Stimulated activated CD4-positive, alpha-beta T cell treated with anti-CD3 and anti-CD28 coated beads, TNF-alpha, amount 100 ng/mL, for 24 hours (primary cell): ENCODE measurements at places on chromosomes 4 and X.

DNA sequence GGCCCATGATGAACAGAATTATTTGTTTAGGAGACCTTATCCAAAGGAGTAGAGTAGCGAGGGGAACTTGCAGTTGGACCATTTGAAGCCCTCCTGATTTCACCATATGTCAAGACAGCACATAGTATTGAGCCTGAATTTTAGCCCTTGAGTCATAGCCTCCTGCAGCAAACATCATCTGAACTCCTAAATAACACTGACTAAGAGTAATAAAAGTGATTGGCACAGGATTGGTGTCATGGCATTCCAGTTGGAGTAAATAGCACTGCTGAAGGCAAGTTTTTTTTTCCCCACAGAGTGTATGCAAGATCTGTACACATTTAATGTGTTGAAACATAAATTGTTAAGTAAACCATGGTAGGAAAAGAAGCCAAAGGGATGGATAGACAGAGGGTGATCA lies 89.0 kb downstream of the COMMD8 start:
- DNase-seq = no peak

DNA sequence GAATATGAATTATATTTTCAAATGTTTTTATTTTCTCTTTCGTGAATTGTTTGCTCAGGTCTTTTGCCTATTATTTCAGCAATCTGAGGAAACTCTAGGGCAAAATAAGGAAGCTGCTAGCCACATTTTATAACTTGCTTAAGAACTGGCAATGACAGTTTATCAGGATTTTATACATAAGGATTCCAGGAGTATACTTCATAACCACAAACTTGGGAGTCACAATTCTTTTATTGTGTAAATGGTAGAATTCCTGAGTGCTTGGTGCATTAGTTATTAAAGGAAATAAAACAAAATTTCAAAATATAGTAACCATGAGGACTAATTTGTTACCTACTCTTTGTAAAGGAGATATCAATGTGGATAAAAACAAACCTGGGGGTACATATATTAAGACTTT lies 54.4 kb downstream of the PALLD start:
- DNase-seq = no peak

DNA sequence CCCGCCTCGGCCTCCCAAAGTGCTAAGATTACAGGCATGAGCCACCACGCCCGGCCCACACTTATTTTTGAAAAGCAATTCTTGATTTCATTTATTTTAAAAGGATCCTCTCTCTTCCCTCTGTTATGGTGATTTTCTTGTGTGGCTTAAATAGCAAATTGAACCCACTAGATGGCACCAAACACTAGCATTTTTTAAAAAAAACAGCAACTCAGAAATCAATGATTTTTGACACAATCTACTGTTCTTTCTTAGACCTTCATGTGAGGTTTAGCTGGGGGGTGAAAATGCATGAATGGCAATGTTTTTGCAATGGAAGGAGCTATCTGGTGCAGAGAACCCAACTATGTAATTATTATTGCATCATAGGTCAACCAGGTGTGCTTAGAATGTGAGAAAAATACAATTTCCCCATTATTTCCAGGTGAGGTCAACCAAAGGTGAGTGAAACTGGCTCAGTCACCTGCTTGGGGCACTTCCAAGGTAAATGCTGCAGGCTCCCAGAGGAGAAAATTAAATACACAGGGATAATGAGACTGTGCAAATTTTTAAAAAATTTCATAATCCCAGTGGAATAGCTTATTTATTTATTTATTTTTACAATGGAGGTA lies 226.7 kb upstream of the PRKX start:
- no peak for DNase-seq

GRCh38 chr4:163772238-163772637 lies 277.7 kb downstream of the TMA16 start:
- DNase-seq = no peak

- DNase-seq = no peak
These were observed 15.8 kb upstream of the CLTRN start for GRCh38 chrX:15680401-15680800.

GRCh38 chr4:99965674-99966350 lies 15.7 kb upstream of the H2AZ1 start:
- no peak for DNase-seq

DNA sequence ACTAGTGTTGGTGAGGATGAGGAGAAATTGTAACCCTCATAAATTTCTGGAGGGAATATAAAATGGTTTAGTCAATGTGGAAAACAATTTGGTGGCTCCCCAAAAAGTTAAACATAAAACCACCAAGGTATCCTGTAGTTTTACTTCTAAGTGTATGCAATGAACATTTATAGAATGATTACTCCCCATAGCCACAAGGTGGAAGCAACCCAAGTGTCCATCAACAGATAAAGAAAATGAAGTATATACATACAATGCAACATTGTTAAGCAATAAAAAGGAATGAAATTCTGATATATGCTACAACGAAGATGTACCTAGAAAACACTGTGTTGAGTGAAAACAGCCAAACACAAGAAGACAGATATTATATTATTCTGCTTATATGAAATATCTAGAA lies 569.1 kb upstream of the GRID2 start:
- DNase-seq = no peak

DNA sequence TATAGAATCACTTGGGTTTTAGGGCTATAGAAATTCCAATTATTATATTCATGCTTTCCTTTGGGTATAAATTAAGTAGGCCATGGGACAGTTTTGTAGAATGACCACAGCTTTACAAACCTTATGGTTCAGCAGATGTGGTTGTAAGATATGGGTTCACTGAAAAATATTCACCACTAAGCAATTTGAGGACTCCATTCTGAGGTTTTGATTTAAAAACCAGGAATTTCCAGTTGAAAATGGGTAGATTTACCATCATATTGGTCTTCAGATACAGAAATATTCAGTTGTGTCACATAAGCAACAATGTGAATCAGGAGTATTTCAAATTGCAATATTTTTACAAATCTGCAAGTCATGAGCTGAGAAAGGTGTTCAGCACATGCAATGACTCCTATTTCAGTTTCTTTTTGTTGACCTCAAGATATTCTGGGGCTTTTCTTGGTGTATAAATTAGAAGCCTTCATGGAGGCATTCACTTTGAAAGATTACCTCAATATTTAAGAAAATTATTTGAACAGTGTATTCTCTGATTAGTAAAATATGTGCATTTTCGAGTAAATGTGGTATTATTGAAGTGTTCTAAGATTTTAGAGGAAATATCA lies 218.4 kb upstream of the HCCS start:
- DNase-seq = no peak

DNA sequence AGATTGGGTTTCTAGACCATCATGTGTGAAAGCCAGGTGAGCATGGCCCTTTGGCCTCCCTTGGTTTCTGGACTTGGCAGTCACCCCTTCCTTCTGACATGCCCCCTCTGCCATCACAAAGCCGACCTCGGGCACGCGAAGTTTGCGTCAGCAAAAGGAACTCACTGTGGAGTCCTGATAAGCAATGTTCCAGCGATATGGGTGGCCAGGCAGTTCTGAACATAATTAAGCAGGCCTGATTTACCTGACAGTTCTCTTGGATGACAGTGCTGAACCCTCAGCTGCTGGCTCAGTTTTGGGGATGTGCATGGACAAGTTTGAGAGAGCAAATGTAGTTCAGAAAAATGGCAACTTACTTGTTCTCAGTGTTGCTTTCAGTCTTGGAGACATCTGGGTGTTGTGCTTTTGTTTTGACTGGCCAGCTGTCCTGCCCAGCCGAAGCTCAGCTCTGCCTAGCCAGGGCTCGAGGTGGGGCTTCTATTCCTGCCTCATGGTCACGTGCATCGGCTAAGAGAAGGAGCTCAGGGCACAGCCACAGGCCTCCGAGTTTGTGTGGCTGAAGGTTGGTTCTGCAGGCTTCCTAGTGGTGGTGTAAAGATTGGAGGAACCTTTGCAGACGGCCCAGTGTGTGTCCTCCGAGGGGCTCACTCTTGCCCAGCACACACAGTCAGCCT lies 78.3 kb downstream of the CLDN34 start:
- no peak for DNase-seq

DNA sequence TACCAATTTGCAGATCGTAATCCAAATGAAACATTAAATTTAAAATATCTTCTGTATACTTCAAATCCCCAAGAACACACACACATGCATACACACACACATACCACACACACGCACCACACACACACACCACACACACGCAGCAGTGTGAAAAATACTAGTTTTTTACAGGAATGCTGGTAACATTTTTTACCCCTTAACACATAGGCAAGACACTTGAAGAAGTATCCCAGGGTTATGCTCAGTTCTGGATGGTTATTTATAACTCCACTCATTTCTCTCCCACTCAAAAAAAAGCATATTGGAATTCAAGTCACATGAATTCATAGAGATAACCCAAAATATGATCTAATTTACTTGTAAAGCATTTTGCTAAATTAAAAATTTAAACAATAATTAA lies 325.5 kb upstream of the SLC7A11 start:
- no peak for DNase-seq

DNA sequence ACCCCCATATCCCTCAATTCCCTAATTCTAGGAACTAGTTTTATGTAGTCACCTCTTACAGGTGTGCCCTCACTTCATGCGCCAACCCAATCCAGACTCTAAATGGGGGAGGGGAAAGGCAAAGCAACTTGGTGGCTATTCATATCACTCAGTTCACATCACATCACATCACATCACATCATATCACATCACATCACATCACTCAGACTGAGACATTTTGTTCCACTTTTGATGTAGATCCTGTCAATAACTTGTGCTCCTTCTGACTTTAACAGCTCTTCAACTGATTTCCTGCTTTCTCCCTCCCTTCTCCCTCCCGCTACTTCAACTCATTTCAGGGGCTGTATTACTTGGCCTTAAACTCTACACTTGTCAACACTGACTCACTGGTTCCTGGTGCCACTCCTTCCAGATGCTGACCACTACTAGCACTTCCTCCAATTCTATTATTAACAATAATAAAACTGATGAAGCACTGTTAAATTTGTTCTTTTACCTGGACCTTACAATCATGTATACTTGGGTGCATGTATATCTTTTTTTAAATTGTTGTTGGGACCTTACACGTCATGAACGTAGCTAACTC lies 29.1 kb upstream of the PLS3 start:
- no peak for DNase-seq

- DNase-seq = no peak
These were observed 107.0 kb downstream of the SLC4A4 start for GRCh38 chr4:71445811-71446210.

GRCh38 chrX:118356154-118356701 lies 10.3 kb downstream of the WDR44 start:
- no peak for DNase-seq

DNA sequence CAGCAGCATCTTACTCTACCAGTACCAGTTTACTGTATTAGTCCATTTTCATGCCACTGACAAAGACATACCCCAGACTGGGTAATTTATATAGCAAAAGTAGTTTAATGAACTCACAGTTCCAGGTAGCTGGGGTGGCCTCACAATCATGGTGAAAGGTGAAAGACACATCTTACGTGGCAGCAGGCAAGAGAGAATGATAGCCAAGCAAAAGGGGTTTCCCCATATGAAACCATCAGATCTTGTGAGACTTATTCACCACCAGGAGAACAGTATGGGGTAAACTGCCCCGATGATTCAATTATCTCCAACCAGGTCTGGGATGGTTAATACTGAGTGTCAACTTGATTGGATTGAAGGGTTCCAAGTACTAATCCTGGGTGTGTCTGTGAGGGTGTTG lies 69.3 kb downstream of the YIPF6 start:
- DNase-seq = no peak

DNA sequence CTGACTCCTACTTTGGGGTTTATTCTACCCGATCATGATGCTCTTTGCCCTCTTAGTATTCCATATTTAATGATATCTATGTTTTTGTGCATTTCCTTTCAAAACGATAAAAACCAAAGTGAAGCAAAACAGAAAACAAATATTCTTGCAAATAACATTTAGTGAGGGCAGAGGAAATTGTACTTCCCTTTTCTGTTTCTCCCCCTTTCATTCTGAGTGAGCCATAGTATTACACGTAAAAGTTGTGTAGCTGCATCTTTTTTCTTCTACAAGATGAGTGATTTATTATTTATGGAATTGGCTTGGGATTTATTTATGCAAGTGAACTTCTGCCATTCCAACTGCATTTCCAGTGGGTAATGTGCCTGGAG lies 109.9 kb downstream of the AFF2 start:
- DNase-seq = no peak

GRCh38 chrX:10404436-10404835 lies 215.9 kb downstream of the MID1 start:
- DNase-seq = no peak

- no peak for DNase-seq
These were observed 3.1 kb upstream of the SLC6A8 start for GRCh38 chrX:153684467-153685155.

DNA sequence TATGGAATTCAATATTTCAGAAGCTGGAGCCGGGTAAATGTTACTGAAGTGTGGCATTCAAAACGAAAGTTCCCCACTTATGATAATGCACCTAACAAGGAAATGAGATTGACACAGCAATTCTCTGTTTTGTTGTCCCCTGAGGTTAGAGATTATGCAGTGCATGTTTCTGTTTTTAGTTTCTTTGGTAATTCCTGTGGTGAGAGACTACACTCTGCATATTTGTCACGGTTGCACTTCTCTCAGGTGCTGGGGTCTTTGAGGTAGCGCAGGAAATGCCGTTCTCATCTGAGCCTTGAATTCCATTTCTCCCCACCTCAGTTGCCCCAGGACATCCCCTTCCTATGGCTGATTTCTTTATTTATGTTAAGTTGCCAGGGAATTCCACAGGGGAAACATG lies 15.3 kb upstream of the BEND4 start:
- DNase-seq = no peak

DNA sequence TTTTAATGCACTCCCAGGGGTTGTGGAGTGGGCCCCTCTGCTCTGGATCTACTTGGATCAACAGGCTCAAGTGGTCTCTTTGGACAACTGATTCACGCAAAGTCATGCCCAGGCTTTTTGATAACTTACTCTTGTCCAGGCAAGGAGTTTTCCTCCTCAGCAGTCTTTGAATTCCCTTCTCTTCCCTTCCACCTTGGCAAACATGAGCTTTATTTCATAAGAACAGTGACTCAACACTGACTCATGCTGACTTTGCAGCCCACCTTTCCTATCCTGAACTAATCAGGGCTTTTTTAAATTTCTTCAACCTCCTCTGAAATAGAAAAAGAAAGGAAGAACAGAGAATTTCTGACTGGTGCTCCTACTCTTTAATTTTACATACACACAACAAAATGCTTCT lies 132.1 kb upstream of the LDB2 start:
- DNase-seq = no peak

- no peak for DNase-seq
These were observed 248.4 kb upstream of the NDST4 start for GRCh38 chr4:115361781-115362180.

- DNase-seq = no peak
These were observed 105.5 kb upstream of the SPOCK3 start for GRCh38 chr4:167339781-167340180.

GRCh38 chrX:112164420-112164819 lies 81.8 kb upstream of the TRPC5 start:
- no peak for DNase-seq

DNA sequence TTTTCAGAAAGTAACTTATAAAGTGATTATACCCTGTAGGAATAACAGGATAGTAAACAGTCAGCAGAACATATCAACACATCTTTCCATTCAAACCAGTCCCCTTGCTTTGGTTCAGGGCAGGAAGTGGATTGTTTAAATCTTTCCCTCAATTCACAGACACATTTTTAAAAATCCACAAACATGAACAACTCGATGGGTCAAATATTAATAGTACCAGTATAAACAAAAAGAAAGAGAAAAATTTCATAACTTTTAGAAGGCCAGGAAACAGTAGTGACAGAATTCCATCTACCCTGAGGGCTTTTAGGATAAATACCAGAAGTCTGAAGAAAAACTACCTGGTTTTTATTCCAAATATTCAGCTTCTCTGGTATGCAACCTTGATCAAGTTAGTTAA lies 1072.8 kb upstream of the PABPC4L start:
- DNase-seq = no peak
